ENCODE measurements at places on chromosomes 2 and 18. TPM values are rescaled to one million over a fixed set of nuclear protein-coding genes. Genes with fewer than 3 reads are reported as not detected.

- no peaks in the 10 kb centered on the region for H3K36me3 ChIP-seq
- H3K4me3 ChIP-seq = no peak overlapping the region
- H3K4me1 ChIP-seq = no peaks in the 10 kb centered on the region
- no peak for DNase-seq
- no peaks in the 10 kb centered on the region for H3K27me3 ChIP-seq
- no peak overlapping the region for H3K27ac ChIP-seq
Observed at GRCh38 chr2:163802284-163802683, 66.5 kb upstream of the FIGN start.

- no peaks in the 10 kb centered on the region for H3K27me3 ChIP-seq
- H3K27ac ChIP-seq = no peak overlapping the region
- no peak for DNase-seq
- no peak overlapping the region for H3K4me3 ChIP-seq
Observed at GRCh38 chr2:83233326-83233725, 1225.8 kb downstream of the SUCLG1 start.

GRCh38 chr2:5164776-5165525 lies 527.2 kb upstream of the SOX11 start:
- no peaks in the 10 kb centered on the region for H3K4me1 ChIP-seq
- no peak overlapping the region for H3K27ac ChIP-seq
- no peaks in the 10 kb centered on the region for H3K36me3 ChIP-seq
- no peaks in the 10 kb centered on the region for H3K27me3 ChIP-seq

Gene KIAA2012
- total RNA-seq = not detected

DNA sequence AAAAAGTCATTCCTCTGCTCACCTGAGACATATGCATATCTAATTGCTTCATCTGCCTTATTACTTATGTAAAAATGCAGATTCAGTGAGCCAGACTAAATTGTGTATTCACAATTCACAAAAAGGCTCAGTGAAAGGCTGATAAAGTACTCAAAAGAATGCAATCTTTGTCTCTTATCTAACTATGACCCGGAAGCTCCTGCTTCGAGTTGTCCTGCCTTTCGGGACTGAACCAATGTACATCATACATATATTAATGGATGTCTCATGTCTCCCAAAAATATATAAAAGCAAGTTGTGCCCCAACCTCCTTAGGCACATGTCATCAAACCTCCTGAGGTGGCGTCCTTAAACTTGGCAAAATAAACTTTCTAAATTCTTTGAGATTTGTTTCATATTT lies 120.5 kb downstream of the SCN3A start:
- no peak overlapping the region for H3K27ac ChIP-seq
- no peaks in the 10 kb centered on the region for H3K36me3 ChIP-seq
- H3K4me3 ChIP-seq = no peak overlapping the region

Gene CCDC74B
- total RNA-seq = 0.21 TPM

Gene CCDC178
- not detected for total RNA-seq

GRCh38 chr2:216635701-216636550 lies 2.7 kb downstream of the IGFBP2 start:
- H3K27ac ChIP-seq = no peak overlapping the region
- H3K4me1 ChIP-seq = peaks cover 21% of the 10 kb centered on the region
- H3K36me3 ChIP-seq = peaks cover 6% of the 10 kb centered on the region
- no peak for DNase-seq
- H3K4me3 ChIP-seq = peak overlapping the region; percentile 63
- peaks cover 72% of the 10 kb centered on the region for H3K27me3 ChIP-seq

GRCh38 chr2:98768384-98769113 lies 37.6 kb upstream of the MGAT4A start:
- H3K36me3 ChIP-seq = peaks cover 2% of the 10 kb centered on the region
- H3K4me1 ChIP-seq = peaks cover 61% of the 10 kb centered on the region
- H3K27ac ChIP-seq = peak overlapping the region; percentile 97
- no peaks in the 10 kb centered on the region for H3K27me3 ChIP-seq
- DNase-seq = no peak

Gene ARHGEF4
- total RNA-seq = 1.5 TPM

Measured in T-helper 17 cell (primary cell).